ENCODE measurements at places on chromosomes 1 and 21.

- DNase-seq: no peak
Measured at GRCh38 chr1:225477296-225477911, 49.6 kb upstream of the LBR start.

GRCh38 chr1:81671038-81671437, 129.7 kb upstream of the ADGRL2 start:
- no peak for DNase-seq

DNA sequence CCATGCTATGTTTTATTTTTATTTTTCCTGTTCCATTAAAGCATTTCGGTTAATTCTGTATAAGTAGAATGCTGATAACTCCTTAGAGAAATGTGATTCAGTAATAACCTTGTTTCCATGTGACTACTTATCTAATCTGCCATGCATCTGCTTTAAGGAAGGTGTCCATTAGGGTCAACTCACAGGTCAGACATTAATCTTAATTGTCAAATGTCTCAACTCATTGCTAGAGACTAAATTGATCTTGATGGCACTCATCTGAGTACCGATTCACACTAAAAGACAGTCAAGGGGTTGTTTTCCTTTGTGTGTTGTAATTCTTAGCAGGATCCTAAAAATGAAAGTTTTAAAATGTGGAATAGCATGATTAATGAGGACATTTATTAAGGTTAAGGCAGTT, 41.8 kb downstream of the ITSN1 start:
- no peak for DNase-seq

DNA sequence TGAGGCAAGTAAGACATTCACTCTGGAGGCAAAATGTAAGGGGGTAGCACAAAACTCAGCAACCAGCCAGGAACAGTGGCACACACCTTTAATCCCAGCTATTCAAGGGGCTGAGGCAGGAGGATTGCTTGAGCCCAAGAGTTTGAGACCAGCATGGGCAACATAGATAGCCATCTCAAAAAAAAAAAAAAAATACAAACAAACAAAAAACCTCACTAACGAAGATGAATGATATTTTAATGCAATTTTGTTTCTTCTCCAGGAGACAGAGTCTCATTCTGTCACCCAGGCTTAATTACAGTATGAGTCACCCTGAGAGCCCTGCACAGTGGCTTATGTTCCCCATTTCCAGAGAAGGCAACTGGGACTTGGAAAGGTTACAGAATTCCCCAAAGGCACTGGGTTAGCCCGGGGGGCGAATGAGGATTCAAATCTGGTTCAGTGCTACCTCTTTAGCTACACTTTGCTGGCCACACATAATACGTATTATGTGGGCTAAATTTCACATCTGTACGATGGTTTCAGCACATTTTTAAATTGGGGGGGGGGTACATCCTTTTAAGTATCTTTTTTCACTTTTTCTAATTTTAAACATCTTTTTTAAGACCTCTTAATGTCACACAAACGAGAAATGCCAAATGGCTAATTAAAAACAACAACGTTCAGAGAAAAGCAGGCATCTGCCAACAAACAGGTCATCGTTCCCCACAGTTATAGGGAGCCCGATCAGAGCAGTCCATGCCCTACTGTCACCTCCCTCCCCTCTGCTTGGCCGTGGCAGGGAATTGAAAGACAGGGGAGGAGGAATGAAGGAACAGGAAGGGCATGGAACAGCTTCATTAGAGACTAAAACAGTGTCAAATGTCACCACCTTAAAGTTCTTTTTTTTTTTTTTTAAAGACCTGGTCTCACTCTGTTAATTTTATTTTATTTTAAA, 3.5 kb downstream of the CELA2A start:
- peak; percentile 60 for DNase-seq

GRCh38 chr1:220182111-220182510, 88.2 kb downstream of the IARS2 start:
- DNase-seq: no peak

DNA sequence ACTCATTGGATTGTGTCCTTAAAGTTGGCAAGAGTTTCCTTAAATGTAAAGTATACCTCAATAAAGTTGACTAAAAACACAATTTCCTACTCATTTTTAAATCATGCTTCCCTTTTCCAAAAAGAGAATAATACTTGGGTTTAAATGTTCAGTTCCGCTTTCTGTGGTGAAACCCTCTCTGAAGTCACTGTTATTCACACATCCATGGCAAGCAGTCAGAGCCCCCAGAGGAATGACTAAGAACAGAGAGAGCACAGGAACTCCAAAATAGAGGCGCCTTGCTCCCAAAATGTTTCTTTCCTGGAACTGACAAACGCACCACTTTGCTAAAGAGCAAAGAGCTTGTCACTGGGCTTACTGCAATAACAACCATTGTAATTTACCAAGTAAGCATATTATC, 142.5 kb downstream of the TIAM1 start:
- DNase-seq: no peak

DNA sequence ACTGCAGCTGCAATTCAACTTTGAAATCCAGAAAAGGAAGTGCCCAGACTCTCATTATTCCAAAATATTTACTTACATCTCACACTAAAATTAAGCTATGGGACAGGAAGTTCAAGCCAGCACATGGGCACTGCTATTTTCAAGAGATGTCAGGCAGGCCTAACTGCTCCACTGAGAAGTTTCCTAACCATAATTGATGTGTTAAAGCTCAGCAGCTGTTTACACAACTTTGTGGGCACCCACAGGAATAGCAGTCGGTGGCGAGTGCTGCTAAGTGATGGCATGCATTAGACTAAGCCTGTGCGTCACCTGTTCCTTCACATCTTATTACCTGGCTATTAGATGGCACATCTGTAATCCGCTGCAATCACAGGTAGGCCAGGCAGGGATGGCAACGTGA, 303.3 kb upstream of the DAB1 start:
- no peak for DNase-seq

DNA sequence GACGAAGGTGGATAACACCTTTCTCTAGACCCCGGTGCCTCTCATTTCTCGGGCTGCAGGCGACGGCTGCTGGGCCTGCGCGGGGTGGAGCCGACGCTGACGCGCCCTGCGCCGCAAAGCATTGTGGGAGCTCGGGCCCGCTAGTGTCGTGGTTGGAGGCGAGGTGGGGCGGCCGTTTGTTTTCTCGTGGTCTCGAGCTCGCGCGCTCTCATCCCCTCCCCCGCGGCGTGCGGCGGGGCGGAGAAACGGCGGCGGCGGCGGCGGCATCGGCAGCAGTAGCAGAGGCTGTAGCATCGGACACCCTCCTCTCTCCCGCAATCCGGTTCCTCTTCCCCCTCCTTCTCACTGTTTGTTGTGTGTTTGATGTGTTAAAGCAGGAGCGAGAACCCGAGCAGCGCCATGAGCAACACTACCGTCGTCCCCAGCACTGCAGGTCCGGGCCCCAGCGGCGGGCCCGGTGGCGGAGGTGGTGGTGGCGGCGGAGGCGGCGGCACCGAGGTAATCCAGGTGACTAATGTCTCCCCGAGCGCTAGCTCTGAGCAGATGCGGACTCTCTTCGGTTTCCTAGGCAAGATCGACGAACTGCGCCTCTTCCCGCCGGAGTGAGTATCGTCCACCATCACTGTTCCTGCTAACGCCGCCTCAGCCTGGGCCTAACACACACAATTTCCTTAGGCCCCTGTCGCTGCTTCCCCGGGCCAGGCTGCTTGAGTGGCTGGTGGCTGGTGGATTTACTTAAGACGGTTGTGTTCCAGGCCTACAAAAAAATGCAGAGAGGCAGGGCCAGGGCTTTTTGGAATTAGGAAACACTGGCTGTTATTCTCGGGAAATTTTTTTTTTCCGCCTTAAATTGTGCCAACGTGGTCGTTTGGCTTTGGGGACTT, at the start of gene SRSF11:
Gene SRSF11, plus strand, starts transcription at position 143 of the 884 bp plus-strand sequence. Its CDS starts 257 bp downstream, at position 400.
- DNase-seq: peak; percentile 94

GRCh38 chr1:151526735-151527525, 13.2 kb upstream of the TUFT1 start:
- peak; percentile 67 for DNase-seq

GRCh38 chr1:209761011-209761635, 5.3 kb downstream of the TRAF3IP3 start:
- DNase-seq: no peak

DNA sequence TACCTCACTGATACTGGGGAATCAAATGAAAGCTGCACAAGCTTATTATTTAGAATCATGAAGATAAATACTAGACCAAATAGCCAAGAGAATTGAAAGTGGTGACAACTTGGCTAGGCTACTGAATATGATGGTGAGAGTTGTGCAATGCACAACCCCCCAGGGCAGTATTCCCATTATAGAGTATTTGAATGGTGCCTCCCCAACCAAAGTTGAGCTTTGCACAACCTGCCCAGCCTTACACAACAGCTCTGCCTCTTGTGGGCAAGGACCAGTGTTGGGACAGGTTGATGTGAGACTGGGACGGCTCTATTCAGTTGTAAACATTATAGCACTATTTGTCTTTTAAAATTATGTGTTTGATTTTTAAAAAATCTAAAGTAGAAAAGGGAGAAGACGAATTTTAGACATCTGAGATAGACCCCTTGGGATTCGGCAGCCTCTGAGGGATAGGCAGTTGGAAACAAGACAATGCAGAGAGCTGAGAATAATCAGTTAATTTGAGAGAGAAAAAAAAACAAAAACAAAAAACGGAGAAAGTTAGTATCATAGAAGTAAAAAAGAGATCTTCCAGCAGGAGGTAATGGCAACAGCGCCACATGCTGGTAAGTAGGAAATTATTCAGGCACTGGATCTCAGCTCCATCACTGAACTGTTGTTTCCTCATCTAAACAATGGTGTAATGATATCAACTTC, 91.0 kb upstream of the KCNA3 start:
- peak; percentile 63 for DNase-seq

DNA sequence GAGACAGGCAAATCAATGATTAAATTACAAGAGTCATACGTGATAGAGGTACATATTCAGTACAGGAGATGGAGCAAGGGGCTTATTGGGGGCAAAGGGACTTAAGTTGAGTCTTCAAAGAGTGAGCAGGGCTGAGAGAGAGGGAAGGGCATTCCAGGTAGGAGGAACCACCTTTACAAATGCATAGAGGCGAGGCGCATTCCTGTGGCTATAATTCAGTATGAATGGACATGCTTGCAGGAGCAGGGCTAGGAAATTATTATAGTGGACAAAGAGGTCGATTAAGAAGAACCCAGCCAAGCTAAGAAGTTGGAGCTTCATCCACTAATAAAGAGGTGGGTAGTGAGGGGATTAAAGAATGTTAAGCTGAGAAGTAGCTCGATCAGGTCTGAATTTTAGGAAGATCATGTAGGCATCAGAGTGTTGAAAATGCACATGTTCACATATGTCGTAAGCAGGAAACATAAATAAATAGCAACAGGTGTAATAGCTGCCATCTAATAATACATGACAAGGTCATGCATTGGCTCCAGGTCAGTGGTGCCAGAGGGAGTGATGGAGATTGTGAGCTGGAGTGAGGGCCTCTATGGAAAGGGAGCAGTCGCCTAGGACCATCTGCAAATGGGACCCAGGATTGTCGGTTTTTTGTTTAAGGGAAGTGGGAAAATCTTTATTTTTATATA, 12.0 kb upstream of the HNRNPU start:
- DNase-seq: no peak

- DNase-seq: no peak
Measured at GRCh38 chr1:233362743-233363142, 35.2 kb downstream of the MAP3K21 start.

GRCh38 chr1:22818061-22818770, 107.6 kb downstream of the EPHB2 start:
- no peak for DNase-seq

DNA sequence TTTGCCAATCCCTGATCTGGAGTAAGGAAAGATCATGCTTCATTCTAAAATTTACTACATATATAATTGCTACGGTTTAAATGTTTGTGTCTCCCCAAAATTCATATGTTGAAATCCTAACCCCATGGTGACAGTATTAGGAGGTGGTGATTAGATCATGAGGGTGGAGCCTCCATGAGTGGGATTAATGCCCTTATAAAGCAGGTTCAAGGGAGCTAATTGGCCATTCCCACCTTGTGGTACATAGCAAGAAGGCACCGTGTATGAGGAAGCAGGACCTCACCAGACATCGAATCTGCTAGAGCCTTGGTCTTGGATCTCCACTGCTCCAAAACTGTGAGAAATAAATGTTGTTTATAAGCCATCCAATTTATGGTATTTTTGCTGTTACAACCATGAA, 55.5 kb downstream of the GADD45A start:
- DNase-seq: no peak

- DNase-seq: no peak
Measured at GRCh38 chr1:103218821-103219220, 110.5 kb upstream of the COL11A1 start.

- no peak for DNase-seq
Measured at GRCh38 chr1:229889031-229889517, 178.0 kb upstream of the GALNT2 start.

- no peak for DNase-seq
Measured at GRCh38 chr1:192831706-192832355, 23.0 kb downstream of the RGS2 start.

GRCh38 chr21:14096172-14096571, 114.6 kb downstream of the LIPI start:
- DNase-seq: no peak

DNA sequence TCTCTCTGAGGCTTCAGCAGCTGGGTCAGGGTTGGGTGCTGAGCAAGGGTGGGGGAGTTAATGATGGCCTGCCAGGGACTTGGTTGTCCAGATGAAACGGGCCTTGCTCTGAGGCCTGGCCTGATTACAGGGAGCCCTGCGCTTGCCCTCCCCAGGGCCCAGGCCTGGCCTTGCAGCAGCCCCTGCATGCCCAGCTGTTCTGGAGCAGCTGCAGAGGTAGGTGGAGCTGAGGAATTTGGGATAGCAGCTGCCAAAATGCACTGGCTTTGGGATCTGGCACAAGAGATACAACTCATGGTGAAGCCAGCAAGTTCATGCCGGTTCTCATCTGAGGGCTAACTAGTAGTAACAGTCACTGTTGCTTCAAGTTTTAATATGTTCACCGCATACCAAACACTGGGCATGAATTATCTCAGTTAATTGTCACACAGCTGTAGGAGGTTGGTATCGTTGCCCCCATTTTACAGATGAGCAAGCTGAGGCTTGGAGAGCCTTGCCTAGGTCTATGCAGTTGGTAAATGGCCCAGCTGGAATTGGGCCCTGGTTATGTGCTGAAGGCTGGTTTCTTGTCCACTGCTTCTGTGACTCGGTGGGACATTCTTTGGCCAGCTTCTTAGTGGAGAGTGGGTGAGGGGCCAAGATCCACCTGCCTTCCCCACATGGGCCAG, 7.3 kb upstream of the SERINC2 start:
- no peak for DNase-seq

GRCh38 chr1:169588785-169589485, 2.7 kb upstream of the F5 start:
- DNase-seq: no peak

DNA sequence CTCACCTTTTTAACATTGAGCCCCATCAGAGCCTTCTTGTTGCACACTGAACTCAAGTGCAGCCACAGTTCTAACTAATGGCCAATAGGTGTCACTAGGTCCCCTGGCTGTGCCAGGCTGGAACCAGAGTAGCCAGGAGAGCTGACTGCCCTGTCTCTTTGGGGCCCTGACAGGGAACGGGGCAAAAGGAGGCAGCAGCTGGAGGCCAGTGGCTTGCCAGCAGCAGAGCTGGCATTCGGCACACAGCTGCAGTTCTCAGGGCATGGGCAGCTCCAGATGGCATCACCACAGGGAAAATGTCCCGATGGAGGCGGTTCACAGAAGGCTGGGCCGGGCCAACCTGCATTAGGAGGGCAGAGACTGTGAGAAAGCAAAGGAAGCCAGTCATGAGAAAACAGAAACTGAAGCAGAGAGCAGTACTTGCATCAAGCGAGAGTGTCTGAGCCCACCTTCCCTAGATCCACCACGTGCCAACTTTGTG, 188.6 kb downstream of the FCRL5 start:
- DNase-seq: peak; percentile 30
